ENCODE measurements at places on chromosomes 16 and 17. TPM values are rescaled to one million over a fixed set of nuclear protein-coding genes. Genes with fewer than 3 reads are reported as not detected.

- DNase-seq, result no peak
Measured at GRCh38 chr16:54031107-54031760, 255.4 kb downstream of the IRX3 start.

CD300H gene
- not detected for total RNA-seq

KRTAP9-2 gene
- not detected for total RNA-seq

GRCh38 chr16:30947859-30948666, 805 bp upstream of the ORAI3 start:
- peak; percentile 87 for DNase-seq

DNA sequence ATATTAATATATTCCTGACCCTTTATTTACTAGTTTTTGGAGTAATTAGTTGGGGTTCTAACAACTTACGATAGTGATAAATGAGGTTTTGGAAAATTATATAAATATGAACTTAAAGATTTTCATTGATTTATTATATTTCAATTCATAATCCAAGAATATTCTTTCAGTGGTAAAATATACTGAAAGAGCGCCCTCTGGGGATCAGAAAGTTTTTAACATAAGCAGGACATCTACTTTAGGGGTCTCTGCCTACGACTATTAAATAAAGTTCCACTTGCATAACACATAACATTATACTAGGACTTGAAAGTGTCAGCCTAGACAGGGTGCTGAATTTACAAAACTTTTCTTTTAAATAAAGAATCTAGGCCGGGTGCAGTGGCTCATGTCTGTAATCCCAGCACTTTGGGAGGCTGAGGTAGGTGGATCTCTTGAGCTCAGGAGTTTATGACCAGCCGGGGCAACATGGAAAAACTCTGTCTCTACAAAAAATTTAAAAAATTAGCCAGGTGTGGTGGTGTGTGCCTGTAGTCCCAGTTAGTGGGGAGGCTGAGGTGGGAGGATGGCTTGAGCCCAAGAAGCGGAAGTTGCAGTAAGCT, 15.6 kb downstream of the RFWD3 start:
- DNase-seq, result no peak

MYH3 gene
- 2.8 TPM for total RNA-seq

GRCh38 chr16:69511651-69512050, 54.1 kb upstream of the NFAT5 start:
- DNase-seq, result no peak

STXBP4 gene
- 12.0 TPM for total RNA-seq

GRCh38 chr17:44012391-44012790, 2.4 kb downstream of the TMEM101 start:
- DNase-seq, result no peak

GRCh38 chr16:12646490-12647274, 157.0 kb downstream of the CPPED1 start:
- no peak for DNase-seq

PROCA1 gene
- total RNA-seq, result 3.3 TPM

GRCh38 chr17:39547713-39548478, 59.8 kb downstream of the NEUROD2 start:
- DNase-seq, result peak; percentile 78

- DNase-seq, result peak; percentile 73
Measured at GRCh38 chr16:14364386-14365199, 265.5 kb downstream of the PARN start.

DNA sequence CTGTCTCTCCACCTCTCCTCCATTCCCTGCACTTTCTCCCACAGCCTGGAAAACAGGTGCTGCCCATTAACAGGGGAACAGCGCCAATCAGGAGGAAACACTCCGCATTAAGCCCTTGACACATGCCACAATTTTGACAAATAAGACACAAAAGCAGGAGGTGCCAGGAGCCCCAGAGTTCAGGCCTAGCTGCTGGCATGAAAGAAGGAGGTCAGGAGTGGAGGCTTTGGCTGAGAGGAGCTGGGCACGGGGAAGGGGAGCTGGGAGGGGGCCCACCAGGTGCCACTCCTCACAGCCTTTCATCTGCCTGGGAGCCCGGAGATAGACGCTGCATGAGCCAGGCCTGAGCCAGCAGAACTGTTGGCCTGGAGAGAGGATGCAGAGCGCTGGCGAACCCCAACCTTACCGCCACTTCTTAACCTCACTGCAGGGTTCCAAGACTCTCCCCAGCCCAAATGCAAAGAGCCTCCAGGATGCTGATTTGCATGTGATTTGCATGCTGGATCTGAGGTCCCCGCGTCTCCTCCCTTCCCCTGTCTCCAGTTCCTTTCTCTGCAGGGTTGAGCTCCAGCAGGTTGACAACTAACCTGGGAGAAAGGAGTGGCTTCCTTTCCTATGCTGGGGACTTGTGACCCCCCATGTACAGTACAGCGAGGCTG, 139.8 kb upstream of the SDK2 start:
- no peak for DNase-seq

KRTAP1-5 gene
- total RNA-seq, result not detected

DNA sequence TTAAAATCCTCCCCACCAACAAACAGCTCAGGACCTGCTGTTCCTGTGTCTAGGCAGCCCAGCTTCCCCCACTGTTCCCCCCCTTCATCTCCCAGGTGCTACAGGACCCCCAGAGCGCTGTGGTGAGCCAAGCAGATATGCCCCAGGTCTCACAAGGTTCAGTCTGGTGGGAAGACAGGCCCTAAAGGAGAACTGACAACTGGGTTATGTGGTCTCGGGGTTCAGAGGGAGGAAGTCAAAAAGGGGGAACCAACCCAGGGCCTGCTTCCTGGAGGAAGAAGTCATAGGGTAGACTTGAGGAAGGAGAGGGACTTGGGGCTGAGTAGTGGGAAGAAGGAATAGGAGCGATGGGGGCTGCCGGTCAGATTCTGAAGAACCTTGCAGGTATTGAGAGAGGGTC, 2.6 kb downstream of the RIPOR1 start:
- no peak for DNase-seq

KRTAP2-2 gene
- not detected for total RNA-seq

CDRT15L2 gene
- not detected for total RNA-seq

Data from upper lobe of right lung (tissue), 1 donor.